Activated CD4-positive, alpha-beta T cell treated with anti-CD3 and anti-CD28 coated beads for 1 hour (primary cell): ENCODE measurements at places on chromosomes 4 and X.

GRCh38 chr4:182513587-182514291, 270.5 kb downstream of the TENM3 start:
- no peak for DNase-seq

- no peak for DNase-seq
These were observed 32.1 kb downstream of the NBDY start for GRCh38 chrX:56761167-56761566.

DNA sequence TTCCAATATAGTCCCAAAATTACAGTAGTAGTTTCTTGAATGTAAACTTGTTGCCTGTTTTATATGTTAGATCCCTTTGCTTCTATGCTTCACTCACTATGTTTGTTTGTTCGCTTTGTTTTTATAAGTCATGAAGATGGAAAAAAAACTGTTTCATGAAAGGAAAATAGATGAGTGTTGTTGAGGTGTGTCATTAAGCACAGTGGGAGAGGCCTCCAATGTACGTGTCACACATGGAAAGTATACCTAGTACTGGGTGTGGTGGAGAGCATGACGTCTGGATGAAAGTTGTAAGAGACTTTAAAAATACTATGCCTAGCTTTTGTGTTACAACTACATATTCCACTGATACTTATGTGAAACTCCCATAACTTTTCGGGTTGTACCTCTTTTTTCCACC, 28.4 kb downstream of the PLS3 start:
- DNase-seq: no peak

- no peak for DNase-seq
These were observed 3.6 kb upstream of the AMOT start for GRCh38 chrX:112844250-112844649.
